CD4-positive, alpha-beta T cell treated with Interleukin-15 for 4 hours (primary cell): ENCODE measurements at places on chromosomes 12 and 14.

DNA sequence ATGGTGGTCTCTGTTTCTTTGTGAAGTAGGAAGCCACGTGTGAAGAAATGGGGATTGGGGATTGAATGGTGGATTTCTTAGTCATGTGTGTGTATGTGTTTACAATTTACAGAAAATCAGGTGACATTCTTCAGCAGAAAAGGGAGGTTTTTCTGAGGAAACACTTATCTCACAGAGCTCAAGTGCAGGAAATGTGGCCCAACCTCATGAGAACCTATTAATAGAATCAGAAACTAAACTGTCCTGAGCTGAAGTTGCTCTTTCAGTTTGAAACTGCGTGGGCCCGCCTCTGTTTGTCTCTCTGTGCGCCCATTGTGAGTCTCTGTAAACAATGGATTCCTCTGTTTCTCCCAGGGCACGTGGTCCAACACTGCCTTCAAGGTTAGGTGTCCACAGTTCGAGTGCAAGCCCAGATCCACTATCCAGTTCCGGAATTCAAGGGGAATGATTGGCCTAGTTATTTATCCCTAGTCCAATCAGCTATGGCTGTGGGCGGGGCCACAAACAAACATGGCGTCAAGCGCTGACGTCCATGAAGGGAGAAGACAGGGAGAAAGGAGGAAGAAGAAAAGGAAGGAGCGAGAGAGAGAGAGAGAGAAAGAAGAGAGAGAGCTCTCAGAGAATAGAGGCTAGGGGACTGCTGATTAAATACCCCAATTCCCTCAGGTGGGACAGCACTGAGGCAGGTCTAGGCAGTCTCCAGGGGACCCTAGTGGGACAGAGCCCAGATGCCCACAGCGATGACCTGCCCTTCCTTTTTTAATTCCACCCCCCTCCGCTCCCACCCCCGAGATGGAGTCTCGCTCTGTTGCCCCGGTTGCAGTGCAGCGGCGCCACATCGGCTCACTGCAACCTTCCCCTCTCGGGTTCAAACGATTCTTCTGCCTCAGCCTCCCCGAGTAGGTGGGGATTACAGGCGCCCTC is 31.4 kb upstream of the C12orf76 start:
- peak; percentile 82 for DNase-seq

DNA sequence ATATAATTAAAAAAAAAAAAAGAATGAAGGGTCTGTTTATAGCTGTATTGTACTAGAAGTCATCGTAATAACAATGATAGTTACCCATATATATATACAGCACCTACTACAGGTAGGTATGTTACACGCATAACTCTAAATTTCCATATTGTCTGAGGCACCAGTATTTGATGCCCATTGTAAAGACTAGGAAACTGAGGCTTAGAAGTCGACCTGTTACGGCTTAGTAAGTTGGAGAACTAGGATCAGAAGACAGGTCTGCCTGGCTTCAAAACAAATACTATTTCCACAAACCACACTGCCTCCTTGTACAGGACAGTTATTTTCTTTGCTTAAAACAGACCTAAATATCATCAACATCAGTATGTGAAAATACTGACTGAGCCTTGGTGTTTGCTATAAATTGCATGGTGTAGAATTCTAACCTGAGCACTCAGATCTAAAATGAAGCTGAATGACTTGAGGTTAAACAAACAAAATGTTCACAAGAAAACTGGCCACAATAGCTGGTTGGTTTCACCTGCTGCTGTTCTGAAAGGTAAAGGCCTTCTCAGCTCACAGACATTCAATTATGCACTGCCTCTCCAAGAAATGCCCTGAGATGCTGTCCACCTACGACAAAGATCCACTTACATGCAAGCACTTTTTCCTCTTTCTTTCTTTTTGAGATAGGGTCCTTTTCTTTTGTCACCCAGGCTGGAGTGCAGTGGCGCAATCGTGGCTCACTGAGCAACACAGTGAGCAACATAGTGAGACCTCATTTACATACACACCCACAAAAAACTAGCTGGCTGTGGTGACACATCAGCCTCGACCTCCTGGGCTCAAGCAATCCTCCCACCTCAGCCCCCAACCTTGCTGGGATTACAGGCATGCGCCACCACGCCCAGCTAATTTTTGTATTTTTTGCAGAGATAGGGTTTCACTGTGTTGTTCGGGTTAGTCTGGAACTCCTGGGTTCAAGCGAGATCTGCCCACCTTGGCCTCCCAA is 35.7 kb downstream of the SSH1 start:
- DNase-seq: no peak

DNA sequence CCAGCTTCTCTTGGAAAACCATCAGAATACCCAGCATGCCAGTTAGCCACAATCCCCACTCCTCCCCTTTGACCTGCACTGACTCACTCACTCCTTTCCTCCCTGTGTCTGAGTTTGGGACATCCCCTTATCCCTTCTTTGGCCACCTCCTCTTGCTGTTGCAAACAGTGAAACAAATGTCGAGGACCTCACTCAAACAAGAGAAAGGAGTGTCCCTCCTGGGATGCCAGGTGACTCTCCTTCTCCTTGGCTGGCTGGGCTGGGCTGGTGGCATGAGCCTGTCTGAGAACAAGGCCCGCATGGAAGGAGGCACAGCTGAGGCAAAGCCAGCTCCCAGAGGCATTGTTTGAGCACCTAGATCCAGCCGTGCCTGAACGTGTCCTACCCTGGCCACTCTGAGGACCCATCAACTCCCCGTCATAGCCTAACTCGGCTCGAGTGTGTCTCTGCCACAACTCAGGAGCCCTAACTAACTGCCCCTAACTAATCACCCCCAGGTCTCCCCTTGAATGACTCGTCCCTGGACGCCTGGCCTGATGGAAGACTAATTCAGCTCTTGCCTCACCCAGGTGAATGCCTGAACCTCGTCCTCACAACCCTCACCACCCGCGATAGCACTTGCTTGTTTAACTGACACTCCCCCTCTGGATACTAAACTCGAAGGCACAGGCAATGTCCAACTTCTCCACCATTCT is 43.0 kb downstream of the NCOR2 start:
- no peak for DNase-seq

DNA sequence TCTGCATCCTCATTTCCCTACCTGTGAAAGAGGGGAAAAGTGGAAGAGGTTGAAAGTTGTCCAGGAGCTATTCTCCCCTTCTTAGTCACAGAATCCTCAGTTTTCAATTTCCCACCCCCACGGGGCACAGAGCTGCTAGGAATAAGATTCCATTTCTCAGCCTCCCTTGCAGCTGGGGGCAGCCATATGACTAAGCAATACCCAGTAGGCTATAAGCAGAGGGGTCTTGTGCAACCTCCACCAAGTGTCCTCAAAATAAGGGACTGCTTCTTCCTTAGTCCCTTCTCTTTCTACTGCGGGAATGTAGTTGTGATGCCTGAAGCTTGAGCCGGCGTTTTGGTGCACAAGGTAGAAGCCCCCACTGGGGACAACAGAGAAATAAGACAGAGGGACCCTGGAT is 40.9 kb downstream of the VWF start:
- DNase-seq: no peak

- DNase-seq: no peak
These were observed 38.3 kb downstream of the SSPN start for GRCh38 chr12:26233631-26234030.

DNA sequence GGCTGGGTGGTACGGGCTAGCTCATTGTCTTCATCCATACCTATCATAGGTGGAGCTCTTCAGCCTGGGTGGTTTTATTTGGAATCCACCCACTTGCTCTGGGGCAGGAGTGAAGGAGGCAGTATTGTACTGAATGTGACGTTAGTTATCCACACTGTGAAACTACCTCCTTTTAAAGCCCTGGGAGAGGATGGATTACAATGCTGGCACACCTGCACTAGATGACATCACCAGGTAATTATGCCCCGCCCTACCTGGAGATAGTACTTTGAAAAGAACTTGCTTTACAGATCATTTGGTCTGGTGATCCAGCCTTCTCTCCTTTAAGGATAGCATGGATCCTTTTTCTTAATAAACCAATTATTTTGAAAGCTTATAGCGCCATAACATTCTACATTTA is 78.0 kb downstream of the B4GALNT3 start:
- DNase-seq: no peak

DNA sequence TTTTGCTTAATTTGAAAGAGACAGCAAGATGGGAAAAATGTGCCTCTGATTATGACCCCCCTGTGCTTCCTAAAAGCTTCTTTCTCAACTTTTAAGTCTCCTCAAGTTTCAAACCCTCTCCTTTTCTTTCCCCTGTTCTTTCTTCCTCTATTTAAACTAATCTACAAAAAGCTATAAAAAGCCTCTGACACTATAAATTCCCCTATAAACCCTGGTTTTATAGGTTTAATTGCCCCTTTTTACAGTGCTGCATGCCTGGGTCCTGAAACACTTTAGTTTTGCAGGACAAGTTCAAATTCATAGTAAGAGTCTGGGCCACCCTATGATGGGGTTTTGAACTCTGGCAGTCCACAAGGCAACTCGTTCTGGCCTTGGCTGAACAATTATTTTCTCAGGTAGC is 510.9 kb upstream of the TBX3 start:
- no peak for DNase-seq

GRCh38 chr14:61876362-61877034 is 114.3 kb downstream of the SNAPC1 start:
- DNase-seq: no peak

GRCh38 chr14:49940808-49941421 is 48.0 kb downstream of the ARF6 start:
- peak; percentile 49 for DNase-seq

- peak; percentile 16 for DNase-seq
These were observed 17.7 kb downstream of the SPPL3 start for GRCh38 chr12:120886199-120887018.

DNA sequence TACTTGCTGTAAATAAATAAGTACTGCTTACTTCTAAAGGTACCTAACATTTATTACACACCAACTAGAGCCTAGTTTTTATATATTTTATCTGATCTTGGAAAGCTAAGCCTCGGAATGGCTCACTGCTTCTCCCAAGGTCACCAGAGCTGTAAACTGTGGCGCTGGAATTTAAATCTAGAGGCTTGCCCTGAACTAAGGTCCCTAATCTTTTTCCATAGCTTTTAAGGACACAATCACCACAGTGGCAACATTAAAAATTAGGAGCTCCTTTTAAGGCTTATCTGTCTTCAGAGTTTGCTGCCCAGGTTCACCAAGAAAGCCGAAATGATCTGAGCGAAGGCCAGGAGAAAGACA is 670 bp downstream of the CCNB1IP1 start:
- DNase-seq: no peak

DNA sequence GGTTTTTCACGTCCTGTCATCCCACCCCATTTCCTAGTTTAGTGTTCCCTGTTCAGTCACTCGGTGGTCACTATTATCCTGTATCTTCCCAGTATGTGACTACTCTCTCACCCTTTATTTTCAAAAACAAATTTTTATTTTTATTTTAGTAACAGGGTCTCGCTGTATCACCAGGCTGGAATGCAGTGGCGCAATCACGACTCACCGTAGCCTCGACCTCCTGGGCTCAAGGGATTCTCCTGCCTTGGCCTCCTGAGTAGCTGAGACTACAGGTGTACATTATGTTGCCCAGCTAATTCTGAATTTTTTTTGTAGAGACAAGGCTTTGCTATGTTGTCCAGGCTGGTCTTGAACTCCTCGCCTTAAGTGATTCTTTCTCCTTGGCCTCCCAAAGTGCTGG is 20.1 kb upstream of the PRICKLE1 start:
- no peak for DNase-seq

DNA sequence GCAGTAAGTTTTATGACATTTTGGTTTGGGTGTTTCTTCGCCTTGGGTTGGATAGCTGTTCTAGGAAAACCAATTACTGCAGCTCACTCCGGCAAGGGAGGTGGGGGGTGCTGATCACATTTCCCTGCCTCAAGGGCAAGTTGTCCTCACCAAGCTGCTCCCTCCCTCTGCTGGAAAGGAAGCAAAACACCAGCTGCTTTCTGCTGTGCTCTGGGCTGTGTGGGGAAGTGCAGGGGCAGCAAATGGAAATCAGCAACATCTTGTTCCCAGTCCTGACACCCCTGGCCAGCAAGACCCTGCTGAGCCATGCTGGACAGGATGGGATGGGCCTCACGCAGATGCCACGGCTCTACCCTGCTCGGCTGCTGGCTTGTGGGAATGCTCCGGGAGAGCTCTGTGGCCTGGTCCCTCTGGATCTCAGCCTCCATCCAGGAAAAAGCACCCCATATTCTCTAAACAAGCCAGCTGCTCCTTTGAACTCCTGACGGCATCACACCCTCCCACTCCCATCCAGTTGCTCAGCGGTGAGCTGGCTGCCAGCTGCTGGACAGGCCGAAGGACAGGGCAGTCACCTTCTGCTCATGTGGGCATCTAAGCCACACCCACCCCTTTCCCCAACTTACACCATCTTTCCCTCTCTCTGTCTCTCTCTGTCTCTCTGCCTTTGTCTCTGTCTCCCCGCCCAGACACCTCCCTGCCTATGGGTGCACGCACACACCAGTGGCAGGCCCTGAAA is 52.4 kb upstream of the EIF5 start:
- no peak for DNase-seq

GRCh38 chr12:66195242-66195641 is 6.2 kb downstream of the IRAK3 start:
- no peak for DNase-seq

- DNase-seq: no peak
These were observed 555.6 kb downstream of the CCER1 start for GRCh38 chr12:90399357-90399756.

GRCh38 chr12:18905134-18905533 is 167.2 kb downstream of the CAPZA3 start:
- DNase-seq: no peak

DNA sequence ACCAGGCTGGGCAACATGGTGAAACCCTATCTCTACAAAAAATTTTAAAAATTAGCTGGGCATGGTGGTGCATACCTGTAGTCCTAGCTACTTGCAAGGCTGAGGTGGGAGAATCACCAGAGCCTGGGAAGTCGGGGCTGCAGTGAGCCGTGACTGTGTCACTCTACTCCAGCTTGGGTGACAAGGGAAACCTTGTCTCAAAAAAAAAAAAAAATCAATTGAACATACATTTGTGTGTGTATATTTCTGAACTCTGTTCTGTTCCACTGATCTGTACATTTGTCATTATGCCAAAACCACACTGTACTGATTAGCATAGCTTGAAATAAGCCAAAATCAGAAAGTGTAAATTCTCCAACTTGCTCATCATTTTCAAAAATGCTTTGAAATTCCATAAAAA is 254.6 kb downstream of the SOX5 start:
- no peak for DNase-seq

- no peak for DNase-seq
These were observed 137.0 kb downstream of the CRADD start for GRCh38 chr12:93813972-93814821.

GRCh38 chr14:21921453-21921852 is 247.8 kb upstream of the OR4E1 start:
- DNase-seq: no peak
